ENCODE measurements at places on chromosomes 3 and 15. TPM values are rescaled to one million over a fixed set of nuclear protein-coding genes. Genes with fewer than 3 reads are reported as not detected.

DNA sequence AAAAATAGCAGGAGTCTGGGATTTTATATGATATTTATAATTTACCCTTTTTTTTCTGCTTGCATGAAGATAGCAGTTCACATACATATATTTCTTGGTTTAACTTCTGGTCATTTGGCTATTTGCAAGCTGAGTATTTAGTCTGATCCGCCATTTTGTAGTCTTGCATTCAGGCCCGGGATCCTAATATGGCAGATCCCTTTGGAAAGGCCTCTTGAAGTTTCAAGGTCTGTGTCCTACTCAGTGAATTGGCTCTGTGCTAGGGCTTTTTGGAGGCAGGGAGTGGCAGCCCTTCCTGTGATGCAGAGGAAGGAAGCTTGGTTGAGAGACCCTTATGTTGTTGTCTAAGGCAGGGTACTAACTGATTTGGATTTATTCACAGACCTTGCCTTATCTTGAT, 2.9 kb downstream of the SNRPN start:
- DNase-seq, result no peak

- DNase-seq, result no peak
Observed at GRCh38 chr3:79314962-79315361, 452.8 kb downstream of the ROBO1 start.

The MAP6D1 gene
- total RNA-seq, result 12.3 TPM

The CAPN7 gene
- total RNA-seq, result 26.8 TPM

GRCh38 chr3:23435318-23435717, 232.2 kb downstream of the UBE2E2 start:
- no peak for DNase-seq
